ENCODE measurements at places on chromosomes 1 and 21.
A peak's percentile ranks its signal among the peaks of the same experiment; 100 is the strongest.

DNA sequence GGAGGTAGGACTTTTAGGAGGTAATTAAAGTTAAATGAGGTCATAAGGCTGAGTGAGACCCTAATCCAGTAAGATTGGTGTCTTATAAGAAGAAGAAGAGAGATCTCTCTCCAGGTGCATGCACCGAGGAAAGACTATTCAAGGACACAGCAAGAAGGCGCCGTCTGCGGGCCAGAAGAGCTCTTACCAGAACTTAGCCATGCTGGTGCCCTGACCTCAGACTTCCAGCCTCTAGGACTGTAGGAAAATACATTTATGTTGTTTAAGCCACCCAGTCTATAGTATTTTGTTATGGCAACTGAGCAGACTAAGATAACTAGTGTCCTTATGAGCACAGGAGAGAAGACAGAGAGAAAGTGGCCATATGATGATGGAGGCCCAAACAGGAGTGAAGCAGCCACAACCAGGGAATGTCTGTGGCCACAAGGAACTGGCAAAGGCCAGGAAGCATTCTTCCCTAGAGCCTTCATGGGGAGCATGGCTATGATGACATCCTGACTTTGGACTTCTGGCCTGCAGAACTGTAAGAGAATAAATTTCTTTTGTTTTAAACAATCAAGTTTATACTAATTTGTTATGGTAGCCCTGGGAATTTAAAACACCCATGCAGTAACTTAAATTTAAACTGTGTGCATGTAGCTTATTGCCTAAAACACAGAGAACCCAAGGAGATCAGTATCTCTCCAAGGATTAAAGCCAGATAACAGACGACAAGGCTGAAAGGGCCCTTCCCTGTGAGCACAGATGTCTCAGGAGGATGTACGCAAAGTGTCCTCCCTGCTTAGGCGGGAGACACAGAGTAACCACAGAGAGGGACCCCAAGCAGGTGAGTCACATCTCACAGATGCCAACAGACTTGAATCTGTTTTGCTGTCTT is 9.9 kb upstream of the CD58 start:
- DNase-seq = no peak

DNA sequence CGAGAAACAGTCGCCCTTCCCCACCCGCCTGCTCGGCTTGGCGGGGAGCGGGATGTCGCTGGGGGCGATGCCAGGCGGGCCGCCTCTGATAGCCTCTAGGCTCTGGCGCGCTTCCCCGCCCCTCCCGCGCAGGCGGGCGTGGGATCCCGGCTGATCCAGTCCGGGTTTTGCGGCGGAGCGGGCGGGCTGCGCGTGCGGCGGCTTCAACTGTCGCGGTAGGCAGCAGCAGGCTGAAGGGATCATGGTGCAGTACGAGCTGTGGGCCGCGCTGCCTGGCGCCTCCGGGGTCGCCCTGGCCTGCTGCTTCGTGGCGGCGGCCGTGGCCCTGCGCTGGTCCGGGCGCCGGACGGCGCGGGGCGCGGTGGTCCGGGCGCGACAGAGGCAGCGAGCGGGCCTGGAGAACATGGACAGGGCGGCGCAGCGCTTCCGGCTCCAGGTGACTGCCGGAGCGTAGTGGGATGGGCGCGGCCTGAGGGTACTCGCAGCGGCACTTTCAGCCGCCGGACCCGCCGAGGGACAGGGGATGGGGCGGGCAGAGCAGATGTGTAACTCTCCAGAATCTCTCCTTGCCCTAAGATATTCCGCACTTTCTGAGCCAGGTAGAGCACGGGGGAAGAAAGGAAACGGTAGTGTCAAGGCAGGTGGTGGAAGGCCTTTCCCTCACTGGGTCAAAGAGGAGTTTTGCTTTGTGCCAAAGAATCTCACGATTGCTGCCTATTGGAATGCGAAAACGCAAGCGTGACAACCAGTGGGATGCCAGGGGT is at the start of gene FAAH:
TSS of gene FAAH (plus strand) at position 210 of the 764 bp plus-strand sequence. CDS start at position 242, 32 bp downstream.
- DNase-seq = peak; percentile 62

- peak; percentile 77 for DNase-seq
Measured at GRCh38 chr1:221117548-221117951, 238.3 kb downstream of the HLX start.

DNA sequence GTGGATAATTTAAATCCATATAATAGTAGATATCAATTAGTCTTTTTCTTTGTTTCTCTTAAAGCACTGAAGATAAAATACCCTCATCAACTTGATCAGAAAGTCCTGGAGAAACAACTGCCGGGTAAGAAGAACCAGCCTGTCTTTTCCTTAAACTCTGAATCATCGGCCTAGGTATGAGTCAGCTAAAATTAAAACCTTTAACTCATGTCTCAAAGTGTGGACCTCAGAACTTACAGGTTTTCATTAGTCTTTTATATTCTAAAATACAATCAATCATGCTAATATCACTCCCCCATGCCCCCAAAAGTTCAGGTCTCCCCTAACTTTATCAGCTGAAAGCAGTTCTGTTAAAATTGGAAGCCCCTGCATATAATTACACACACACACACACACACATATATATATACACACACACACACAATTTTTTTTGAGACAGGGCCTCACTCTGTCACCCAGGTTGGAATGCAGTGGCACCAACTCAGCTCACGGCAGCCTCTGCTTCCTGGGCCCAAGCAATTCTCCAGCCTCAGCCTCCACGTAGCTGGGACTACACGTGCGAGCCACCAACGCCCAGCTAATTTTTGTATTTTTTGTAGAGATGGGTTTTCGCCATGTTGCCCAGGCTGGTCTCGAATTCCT is 61.3 kb downstream of the B3GALNT2 start:
- DNase-seq = no peak

- DNase-seq = no peak
Measured at GRCh38 chr1:170156594-170156993, 10.8 kb downstream of the NTMT2 start.

- no peak for DNase-seq
Measured at GRCh38 chr1:44707112-44707881, 23.7 kb downstream of the RNU5D-1 start.

DNA sequence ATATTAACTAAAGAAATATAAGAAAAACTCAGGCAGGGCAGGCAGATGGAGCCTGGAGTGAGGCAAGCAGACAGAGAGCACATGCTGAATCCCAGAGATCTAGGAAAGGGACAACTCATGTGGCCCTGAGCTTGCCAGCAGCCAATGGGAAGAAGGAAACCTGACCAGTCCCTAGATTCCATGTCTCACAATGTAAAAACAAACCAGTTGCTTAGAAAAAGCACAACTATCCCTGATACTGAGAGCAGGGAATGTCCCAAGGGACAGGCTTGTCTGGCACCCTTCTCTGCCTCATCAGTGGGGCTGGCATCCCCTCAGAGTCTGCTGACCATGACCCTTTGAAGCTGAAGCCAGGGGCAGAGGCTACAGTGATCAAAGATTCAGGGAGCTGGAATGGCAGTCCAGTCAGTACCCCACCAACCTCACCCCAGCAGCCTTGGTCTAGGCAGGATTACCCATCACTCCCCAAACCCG is 27.8 kb downstream of the HSPG2 start:
- DNase-seq = no peak

DNA sequence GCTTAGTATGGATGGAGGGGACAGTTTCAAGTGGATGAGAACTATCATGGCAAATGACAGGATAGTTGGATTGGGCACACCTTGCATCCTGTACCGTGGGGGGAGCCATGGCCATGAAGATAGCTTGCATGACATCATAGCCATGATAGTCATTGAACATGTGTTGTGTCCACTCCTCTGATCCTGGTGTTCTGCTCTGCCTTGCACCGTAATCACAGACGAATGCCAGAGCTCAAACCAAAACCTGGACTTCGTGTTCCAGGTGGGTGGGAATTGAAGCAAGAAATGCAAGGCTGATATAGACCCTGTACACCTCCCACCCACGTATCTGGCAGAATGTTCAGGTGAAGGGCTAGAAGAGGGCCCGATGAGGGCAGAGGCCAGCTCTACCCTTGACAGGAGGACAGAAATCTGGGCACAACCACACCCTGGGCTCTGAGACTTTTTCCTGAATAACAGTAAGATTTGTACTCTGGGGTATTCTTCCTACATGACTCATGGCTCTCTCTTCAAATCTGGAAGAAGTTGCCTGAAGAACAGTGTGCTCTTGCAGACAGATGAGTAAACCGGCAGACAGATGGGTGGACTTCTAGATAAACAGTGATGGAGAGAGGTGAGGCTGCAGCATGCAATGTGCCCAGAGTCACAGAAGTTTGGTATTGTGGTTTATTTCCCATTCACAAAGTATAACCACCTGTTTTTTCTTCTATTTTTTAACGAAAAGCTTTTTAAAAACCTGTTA is 45.0 kb downstream of the KCNJ6 start:
- DNase-seq = no peak

GRCh38 chr1:119947468-119947867 is 51.2 kb upstream of the ADAM30 start:
- DNase-seq = no peak

- no peak for DNase-seq
Measured at GRCh38 chr1:43509007-43509739, 21.5 kb upstream of the PTPRF start.

GRCh38 chr1:26307363-26307781 is 936 bp upstream of the UBXN11 start:
- no peak for DNase-seq

GRCh38 chr1:201468844-201469644 is at the start of gene PHLDA3:
PHLDA3 (minus strand) TSS chr1:201469188; CDS start chr1:201468786, 402 bp downstream.
- peak; percentile 76 for DNase-seq

GRCh38 chr1:85334962-85335361 is 58.5 kb upstream of the BCL10 start:
- DNase-seq = no peak

GRCh38 chr1:201376464-201377374 is 761 bp downstream of the TNNT2 start:
- DNase-seq = peak; percentile 53

DNA sequence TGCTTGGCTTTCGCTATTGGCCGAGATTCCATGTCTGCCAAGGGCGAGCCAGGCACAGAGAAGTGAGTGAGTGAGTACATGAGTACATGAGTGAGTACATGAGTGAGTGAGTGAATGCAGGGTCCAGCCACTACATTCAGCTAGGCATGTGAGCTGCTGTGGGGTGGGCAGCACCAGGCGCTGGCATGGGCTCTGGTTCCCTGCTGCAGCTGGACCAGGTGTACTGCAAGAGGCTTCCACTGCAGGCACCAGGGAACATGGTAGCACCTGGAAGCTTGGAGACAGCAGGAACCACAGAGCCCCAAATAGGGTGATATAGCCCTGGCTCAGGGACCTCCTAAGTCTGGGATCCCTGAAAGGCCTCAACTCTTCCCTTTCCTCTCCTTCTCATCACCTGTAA is 330.2 kb downstream of the USP25 start:
- no peak for DNase-seq

GRCh38 chr1:31705080-31705866 is 1.5 kb upstream of the COL16A1 start:
- DNase-seq = peak; percentile 41

DNA sequence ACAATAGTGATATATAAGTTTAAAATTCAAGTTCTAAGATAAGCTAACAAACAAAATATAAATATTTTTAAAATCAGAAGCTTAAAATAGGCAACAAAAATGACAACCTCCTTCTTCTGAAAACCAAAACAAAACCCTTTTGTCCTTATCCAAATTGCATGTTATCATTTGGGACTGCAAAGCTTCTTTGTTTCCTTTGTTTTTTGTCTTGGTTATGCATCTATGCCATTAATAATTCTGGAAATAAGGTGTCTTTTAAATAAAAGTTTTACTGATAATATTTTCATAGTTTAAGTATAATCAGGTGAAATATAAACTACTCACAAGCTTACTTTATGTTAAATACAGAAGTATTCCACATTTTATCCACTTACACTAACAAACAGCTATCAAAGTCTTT is 20.5 kb downstream of the ADSS2 start:
- DNase-seq = no peak

GRCh38 chr1:64183395-64184002 is 19.9 kb upstream of the UBE2U start:
- DNase-seq = no peak

- peak; percentile 79 for DNase-seq
Measured at GRCh38 chr1:20521960-20522861, 14.3 kb upstream of the MUL1 start.

GRCh38 chr1:232009741-232010140 is 383.2 kb downstream of the DISC1 start:
- peak; percentile 40 for DNase-seq

GRCh38 chr1:23019863-23020625 is 776 bp downstream of the KDM1A start:
- DNase-seq = no peak

- no peak for DNase-seq
Measured at GRCh38 chr1:208171616-208172422, 72.4 kb downstream of the PLXNA2 start.

GRCh38 chr21:45588086-45588825 is 46.0 kb upstream of the SLC19A1 start:
- DNase-seq = no peak

- no peak for DNase-seq
Measured at GRCh38 chr1:145771056-145771455, 51.8 kb downstream of the CD160 start.

DNA sequence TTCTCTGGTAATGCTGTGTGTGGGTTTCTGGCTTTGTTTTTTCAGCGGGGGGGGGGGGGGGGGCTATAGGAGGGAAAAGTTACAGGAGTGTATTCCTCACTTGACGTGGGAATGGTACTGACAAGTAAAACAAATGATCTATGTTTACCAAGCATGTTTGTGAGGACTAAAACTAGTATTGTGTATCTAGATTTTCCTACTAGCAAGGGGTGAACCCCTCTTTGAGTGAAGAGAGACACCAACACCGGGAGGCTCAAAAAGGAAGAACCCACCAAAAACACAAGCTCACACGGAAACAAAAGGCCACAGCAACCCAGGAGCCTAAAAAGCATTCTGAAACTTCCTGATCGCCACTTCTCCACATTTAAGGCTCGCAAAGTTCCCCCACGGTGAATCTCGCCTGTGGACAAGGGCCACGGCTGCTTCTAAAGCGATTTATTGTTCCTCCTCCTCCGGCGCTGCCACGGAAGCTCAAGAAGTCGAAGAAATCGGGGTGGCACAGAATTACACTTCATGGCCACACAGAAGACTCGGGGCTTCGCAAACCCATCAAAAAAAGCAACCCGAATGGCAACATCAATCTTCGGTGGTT is 703 bp downstream of the PUM1 start:
- DNase-seq = peak; percentile 19

DNA sequence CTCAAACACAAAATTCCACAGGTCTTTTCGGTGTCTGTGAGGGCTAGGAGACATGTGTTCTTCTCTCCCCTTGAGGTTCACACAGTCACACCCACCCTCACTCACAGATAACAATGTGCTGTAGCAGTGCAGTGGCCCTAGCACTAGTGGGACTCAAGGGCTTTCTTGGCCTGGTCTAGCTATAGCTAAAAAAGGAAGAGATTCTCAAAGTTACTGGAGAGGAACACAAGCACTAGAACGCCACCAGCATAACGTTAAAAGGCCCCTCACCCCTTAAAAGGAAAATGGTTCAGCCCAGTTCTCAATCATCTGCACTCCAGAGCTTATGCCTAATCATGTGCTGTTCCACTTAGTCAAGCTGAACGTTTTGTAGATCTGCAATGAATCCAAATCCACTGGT is 39.5 kb downstream of the RGS8 start:
- DNase-seq = no peak

DNA sequence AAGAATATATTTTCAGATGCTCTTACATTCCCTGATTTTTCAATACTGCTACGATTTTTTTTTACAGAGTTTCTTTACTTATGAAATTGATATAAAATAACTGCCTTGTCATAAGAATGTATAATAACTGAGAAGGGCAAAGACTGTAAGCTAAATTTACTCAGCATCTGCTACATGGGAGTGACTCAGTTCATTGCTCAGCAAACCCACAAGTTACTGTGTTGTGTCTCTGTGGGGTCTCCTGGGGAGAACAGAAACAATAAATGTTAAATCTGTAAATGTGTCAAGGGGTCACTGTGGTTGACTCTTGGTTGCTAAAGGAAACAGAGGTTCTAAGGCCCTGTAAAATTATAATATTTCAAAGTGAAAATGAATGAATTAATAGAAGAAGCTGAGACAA is 210.3 kb upstream of the CACYBP start:
- DNase-seq = no peak
